Fibroblast of upper back skin (primary cell): ENCODE measurements at places on chromosomes 2 and 18.

DNA sequence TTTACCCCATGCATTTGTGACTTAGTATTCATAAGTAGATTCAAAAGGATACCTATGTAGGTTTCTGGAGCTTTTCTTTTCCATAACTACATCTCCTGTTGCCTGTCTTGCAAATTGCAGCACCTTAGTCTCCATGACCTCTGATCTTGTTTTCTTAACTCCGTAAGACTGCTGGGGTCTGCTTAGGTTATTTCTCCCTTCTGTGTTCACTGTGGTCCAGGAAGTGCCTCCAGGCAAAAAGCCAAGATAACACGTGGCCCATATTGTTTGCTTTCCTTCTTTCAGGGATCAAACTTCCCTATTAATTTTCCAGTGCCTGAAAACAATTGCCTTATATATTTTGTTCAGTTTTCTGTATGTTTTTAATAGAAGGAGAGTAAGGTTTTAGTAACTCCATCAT is 86.4 kb downstream of the GCA start:
- peak; percentile 6 for DNase-seq

- peak; percentile 31 for DNase-seq
These were observed 69.1 kb downstream of the MCFD2 start for GRCh38 chr2:46846536-46846935.

DNA sequence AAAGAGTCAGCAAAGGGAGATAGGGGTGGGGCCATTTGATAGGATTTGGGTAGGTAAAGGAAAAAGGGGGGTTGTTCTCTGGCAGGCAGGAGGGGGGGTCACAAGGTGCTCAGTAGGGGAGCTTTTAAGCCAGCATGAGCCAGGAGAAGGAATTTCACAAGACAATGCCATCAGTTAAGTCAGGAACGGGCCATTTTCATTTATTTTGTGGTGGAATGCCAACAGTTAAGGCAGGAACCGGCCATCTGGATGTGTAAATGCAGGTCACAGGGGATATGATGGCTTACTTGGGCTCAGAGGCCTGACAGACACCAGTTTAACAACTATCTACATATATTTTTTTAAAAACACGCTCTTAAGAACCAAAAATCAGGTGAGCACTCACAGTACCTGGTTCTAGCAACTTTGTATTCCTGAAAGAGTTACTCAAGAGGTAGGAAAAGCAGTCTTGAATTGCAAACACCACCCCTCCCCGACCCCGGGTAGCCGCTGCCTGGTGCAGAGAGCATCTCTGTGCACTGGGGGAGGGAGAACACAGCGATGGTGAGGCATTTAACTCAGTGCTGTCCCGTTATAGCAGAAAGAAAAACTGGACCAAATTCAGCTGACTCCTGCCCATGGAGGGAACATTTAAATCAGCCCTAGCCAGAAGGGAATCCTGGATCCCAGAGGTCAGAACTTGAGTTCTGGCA is 414.5 kb upstream of the KLHL29 start:
- no peak for DNase-seq

- DNase-seq = no peak
These were observed 14.3 kb downstream of the SRBD1 start for GRCh38 chr2:45596761-45597160.

DNA sequence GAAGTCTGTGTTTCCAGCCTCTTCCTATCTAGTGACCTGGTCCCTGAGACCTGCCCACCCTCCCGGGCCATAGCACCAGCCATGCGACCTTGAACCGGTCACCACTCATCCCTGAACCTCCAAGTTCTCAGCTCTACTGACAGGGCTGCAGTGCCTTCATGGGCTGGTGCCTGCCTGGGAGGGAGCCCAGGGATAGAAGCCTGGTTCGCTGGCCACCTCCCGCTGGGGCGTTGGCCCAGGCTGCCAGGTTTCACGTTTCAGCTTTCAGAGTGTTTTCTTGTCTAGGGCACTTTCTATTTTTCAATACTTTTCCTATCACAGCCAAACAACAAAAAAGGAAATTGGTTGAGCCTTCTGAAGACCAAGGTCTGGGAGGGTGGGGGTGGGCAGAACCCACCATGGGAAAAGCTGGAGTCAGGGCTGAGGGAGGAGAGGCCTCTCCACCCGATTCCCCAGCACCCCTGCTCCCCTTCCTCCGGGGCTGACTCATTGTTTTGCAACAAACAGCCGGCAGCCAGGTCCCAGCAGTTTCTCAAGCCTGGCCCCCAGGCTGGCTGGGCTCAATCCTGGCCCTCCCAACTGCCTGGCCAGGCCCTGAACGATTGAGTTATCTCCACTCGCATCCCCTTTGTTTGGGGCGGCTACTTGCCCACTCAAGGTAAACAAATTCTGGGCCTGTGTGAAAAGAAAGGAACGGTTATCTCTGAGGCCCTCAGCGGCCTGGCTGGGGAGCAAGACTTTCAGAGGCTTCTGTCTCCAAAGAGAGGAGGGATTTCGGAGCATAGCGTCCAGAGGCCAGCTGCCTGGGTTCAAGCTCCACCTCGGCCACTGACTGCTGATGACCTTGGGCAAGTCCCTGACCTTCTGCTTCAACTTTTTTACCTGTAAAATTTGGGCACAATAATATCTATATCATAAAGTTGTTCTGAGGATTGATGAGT is 47.5 kb downstream of the ZFP36L2 start:
- peak; percentile 76 for DNase-seq

- DNase-seq = peak; percentile 91
These were observed 66.7 kb upstream of the RMDN2 start for GRCh38 chr2:37858400-37858711.

- DNase-seq = peak; percentile 49
These were observed 53.9 kb downstream of the PRKRA start for GRCh38 chr2:178397002-178397605.

- DNase-seq = peak; percentile 43
These were observed 53.9 kb upstream of the RAB27B start for GRCh38 chr18:54774423-54774822.

DNA sequence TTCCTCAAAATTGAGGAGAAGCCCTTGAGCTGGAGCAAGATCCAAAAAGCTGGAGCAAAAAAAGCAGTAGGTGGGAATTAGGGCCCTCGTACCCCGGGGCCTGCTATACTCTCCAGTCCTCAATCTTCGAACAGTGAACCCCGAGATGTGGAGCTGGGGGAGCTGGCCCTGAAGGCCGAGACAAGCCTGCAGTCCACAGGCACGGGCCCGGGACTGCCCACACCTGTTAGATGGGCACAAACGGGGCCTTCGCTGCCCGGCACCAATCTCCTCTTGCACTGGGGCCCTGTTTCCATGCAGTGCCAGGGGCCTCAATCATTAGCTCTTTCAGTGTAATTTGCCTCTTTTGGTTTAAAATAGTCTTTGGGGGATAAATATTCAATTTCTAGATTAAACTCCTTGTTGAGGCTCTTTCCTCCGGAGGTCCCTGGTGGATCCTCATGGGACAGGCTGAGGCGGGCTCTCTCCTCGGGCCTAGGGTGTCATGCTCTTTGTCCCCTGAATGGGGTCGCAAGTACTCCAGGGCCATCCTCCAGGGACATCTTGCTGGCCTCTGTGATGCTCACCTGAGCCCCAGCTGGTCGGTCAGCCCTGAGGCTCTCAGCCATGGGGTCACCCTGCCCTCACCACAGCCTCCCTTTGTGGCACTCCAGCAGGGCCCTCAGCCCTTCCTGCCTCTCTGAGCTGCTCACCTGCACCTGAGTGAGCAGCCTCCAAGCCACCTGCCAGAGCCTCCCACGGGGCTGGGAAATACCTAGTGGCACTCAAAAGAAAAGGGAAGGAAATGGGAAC is 223.6 kb downstream of the ALPK2 start:
- no peak for DNase-seq

DNA sequence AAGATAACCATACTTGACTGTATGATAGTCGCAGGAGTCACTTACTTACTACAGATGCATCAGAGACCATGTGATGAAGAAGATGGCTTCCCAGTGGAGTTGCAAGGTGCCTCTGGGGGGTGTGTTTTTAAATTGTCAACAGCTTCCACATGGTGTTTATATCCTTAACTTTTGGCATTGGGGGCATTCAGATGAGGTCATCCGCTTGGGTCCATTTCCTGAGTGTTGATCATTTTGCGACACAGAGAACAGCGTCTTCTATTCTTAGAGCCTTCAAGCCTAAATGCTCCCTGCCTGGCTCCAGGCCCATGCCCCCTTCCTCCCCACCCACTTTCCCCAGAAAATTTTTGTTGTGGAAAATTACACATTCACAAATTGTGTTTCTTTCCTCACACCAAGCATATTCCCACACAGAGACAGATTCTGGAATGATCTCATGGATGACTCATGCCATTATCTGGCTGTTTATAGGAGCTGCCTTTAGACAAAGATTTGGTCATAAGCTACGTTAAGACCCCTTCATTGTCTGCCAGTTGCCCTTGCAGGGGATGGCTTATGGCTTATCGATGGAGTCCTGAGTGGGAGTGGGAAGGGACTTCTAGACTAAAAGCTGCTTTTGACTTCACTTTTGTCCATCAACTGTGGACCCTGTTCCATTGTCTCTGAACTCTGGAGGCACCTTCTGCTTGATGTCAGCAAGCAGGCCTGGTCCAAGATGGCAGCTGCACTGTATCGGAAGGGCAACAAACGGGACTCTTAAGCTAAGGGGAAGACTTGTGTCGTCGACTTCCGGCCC is 91.8 kb downstream of the CABLES1 start:
- peak; percentile 75 for DNase-seq

GRCh38 chr2:148646231-148646559 is 1.6 kb downstream of the EPC2 start:
- DNase-seq = no peak

GRCh38 chr2:96427917-96428316 is 77.2 kb downstream of the NEURL3 start:
- peak; percentile 78 for DNase-seq
